ENCODE measurements at places on chromosomes 13 and 19. TPM values are rescaled to one million over a fixed set of nuclear protein-coding genes. Genes with fewer than 3 reads are reported as not detected.

Gene GIPC3
- total RNA-seq: not detected

DNA sequence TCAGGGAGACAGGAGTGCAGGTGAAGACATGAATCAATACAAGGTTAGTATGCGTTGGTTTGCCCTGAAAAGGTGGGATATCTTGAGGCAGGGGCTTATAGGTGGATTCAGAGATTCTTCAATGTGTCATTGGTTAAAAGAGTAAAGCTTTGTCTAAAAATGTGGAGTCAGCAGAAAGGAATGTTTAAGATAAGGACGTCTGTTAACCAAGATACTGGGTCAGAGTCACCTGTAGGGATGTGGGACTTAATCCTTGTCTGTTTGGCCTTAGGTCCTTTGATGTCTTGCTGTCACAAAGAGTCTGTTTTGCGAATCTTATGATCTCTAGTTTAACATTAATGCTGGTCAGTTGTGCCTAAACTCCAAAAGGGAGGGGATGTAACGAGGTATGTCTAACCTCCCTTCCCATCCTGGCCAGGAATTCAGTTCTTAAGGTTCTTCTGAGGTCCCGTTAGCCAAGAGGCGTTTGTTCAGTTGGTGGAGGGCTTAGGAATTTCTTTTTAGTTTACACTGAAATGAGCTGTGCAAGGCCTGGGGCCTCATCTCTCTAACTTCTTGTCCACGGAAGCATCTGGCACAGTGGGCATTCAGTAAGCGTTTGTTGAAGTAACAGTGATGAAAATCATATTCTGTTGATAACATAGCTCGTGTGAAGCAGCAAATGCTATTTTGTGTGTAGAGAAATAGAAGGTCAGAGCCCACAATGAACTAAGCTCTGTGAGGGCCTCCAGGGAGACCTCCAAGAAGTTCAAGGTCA, 96.2 kb upstream of the RNF113B start:
- DNase-seq: no peak

- no peak for DNase-seq
These were observed 151.0 kb upstream of the ZNF536 start for GRCh38 chr19:30221176-30221575.

- no peak for DNase-seq
These were observed 227.8 kb upstream of the MIR17HG start for GRCh38 chr13:91119643-91120042.

DNA sequence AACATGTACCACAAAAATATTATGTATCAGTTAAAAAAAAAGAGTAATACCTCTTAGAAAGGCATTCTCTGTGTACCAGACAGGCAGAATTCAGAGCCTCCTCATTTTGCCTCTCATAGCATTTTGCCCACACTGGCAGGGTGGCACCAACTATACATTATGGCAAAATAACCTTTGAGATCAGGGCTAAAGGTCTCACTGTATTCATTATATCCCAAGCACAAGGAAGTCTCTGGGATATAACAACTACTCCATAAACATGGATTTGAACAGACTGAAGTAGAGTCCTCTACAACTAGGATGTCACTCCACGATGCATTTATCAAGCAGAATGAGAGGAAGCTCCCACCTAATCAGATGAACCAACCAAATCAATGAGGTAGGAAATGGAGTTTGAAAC, 10.6 kb downstream of the SUCLA2 start:
- no peak for DNase-seq

DNA sequence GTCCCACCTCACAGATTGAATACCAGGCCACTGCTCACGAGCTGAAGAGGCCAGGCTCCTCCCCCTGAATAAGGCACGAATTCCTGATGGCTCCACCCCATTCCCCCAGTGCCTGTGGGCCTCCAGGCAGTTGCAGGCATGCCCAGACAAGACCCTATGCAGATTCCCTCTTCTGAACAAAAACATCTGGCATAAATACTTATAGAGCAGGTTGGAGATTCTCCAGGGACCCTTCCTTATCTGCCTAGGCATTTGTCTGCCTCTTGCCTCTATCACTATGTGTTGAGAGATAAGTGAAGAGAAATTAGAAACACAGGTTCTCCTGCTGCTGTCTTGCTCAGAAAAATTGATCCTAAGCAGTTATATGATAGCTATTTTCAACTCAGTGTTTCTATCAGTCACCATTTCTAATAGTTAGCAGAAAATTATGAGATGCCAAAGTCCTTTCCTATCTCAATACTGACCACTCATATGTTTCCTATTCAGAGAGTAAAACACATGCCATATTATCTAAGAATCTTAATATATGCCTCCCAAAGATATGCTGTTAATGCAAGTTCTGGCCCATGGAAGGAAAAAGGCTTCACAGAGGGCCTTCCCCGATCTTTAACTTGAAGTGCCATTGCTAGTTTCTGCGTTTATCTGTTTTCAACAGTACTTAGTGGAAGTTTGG, 364.0 kb downstream of the KCTD12 start:
- no peak for DNase-seq

Gene FFAR1
- total RNA-seq: not detected

- DNase-seq: no peak
These were observed 30.8 kb downstream of the RGCC start for GRCh38 chr13:41488124-41488523.

GRCh38 chr19:39372047-39372802, 18.7 kb downstream of the PAF1 start:
- no peak for DNase-seq

DNA sequence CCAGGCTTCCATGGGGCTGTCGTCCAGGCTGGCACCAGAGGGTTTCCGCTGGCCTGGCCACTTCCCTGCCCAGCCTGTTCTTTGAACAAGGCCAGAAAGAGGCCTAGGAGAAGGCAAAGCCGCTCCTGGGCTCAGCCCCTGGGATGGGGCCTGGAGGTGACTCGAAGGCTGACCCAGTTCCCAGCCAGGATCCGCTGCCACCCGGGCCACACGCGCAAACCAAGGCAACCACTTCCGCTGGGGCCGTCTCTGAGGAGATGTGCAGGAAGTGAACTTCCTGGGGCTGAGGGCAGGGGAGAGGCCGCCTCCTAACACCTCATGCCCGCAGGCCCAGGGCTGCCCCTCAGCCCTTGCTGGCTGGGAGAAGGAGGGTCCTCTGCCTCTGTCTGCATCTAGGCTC, 15.2 kb downstream of the PLEKHF1 start:
- DNase-seq: no peak

DNA sequence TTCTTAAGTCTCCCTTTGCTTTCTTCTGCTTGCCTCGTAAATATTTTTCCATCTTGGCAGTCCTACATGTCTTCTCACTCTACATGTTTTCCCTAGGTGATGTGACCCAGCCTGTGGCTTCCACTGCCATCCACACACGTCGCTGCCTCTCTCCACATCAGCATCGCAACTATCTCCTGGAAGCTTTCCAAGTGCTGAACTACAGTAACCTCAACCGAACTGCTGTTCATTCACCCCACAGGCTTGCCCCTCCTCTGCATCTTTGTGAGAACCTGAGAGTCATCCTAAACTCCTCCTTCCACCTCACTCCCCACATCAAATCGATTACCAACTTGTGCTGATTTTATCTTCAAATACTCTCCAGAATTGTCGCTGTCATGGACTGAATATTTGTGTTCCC, 41.2 kb upstream of the USPL1 start:
- no peak for DNase-seq

DNA sequence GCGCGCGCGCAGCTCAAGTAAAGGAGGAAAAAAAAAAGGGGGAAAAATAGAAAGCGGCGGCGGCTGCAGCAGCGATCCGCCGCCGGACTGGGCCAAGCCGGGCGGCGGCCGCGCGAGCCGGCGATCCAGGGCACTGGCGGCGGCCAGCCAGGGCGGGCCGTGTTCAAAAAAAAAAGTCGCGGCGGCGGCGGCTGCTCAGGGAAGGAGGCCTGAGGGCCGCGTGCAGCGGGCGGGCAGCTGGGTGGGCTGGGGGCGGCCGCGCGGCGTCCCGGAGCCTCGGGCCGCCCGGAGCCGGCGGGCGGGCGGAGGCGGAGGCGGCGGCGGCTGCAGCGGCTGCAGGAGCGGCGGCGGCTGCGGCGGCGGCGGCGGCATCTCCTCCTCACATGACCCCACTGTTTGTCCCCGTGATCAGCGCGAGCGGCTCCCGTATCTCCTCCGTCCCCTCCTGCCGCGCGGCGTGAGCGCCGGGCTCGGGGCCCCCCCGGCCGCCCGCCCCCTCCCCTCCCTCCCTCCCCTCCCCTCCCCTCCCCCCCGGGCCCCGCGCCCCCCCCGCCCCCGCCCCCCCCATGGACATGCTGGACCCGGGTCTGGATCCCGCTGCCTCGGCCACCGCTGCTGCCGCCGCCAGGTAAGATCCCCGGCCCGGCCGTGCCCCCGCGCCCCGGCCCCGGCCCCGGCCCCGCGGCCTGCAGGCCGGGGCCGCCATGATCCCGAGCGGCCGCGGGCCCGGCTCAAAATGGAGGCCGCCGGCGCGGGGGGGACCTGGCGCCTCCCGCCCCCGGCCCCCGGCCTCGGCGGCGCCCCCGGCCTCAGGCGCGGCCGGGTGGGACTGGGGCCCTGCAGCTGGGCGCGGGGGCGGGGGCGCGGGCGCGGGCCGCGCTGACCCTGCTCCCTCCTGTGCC, at the start of gene USF2:
Gene USF2 (plus strand): TSS at position 427 of the 902 bp plus-strand sequence. CDS start 140 bp downstream, at position 567.
- no peak for DNase-seq

Gene RGL3
- 10.2 TPM for total RNA-seq
